AG09319 (cell line): ENCODE measurements at places on chromosomes 4 and X.

GRCh38 chrX:96684339-96685209 is at the start of gene DIAPH2:
DIAPH2 (plus strand) TSS chrX:96684842.
- no peak for DNase-seq

DNA sequence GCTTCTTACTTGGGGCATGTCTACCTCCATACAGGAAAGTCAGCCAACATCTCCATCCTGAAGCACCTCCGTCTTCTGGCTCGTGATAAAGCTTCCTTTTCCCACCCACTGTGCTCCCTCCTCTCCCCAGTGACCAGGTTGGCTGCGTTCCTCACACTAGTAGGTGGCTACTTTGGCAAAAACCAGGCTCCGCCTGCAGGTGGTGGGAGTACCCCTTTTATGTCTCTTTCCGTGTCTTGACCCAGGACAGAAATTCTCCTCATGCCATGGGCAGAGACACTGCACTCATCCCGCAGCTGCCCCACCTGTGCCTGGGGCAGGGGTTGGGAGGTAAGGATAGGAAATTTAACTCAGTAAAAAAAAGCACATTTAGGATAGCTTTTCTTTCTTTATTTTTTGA is 50.9 kb downstream of the ENPP6 start:
- DNase-seq: no peak

DNA sequence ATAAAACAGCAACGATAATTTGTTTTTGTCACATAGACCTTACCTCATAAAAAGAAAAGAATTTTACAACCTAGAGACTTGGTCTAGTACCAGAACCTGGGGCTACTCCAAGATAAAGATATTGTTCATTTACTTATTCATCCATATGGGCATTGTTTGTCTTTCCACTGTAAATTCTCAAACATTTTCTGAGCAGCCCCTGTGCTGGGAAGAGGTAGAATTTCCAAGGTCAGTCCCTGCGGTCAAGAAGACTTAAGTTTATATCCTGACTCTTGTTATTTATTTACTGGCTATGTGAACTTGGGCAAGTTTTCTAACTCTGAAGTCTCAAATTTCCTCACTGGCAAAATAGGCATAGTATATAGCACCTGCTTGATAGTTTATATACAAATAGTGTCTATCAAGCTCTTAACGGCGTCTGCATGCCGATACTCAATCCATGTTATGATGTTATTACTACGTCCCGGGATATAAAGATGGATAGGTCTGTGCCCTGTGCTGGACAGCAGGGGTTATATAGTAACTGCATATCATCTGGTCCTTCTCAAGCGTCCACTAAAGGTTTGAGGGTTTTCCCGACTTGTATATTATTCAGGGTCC is 222.1 kb upstream of the TAPT1 start:
- DNase-seq: no peak

- no peak for DNase-seq
Measured at GRCh38 chr4:153398713-153399112, 54.2 kb downstream of the MND1 start.

DNA sequence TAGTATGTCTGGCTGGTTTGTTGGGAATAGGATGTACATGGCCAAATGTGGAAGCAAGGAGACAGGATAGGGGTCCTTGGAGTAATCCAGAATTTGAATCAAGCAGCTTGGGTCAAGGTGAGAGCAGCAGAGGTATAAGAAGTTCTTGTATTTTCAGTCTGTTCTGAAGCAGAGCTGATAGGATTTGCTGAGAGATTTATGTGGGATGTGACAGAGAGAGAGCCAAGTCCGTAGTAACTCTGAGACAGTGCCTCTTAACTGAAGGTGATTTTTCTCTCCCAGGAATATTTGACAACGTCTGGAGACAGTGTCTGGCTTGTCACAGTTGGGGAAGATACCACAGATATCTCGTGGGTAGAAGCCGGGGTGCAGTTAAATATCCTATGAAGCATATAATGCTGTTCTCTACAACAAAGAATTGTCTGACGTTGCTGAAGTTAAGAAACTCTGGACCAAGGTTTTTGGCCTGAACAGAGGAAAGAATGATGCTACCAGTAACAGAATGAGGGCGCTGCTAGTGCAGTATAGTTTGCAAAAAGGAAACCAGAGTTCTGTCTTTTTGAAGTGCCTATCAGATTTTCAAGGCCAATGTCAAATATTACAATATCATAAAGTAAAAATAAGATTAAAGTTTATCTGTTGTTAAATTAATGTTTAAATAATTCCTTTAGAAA is 184.0 kb downstream of the ARHGAP24 start:
- DNase-seq: no peak

DNA sequence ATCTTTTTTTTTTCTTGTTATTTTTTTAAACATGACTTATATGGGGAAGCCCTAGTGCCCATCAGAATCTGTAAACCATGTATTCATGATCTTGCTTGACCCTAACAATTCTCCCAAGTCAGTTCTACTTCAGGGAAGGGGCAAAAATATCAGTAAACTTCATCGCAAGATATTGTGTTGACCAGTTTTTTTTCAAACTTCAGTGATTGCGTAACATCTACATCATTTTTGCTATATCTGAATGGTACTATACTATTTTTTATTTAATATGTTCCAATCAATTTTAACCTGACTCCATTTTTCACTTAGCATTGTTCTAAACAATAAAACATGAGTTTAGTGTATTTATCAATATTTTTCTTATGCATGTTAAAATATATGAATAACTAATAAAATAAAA is 221.2 kb downstream of the NKX6-1 start:
- no peak for DNase-seq

DNA sequence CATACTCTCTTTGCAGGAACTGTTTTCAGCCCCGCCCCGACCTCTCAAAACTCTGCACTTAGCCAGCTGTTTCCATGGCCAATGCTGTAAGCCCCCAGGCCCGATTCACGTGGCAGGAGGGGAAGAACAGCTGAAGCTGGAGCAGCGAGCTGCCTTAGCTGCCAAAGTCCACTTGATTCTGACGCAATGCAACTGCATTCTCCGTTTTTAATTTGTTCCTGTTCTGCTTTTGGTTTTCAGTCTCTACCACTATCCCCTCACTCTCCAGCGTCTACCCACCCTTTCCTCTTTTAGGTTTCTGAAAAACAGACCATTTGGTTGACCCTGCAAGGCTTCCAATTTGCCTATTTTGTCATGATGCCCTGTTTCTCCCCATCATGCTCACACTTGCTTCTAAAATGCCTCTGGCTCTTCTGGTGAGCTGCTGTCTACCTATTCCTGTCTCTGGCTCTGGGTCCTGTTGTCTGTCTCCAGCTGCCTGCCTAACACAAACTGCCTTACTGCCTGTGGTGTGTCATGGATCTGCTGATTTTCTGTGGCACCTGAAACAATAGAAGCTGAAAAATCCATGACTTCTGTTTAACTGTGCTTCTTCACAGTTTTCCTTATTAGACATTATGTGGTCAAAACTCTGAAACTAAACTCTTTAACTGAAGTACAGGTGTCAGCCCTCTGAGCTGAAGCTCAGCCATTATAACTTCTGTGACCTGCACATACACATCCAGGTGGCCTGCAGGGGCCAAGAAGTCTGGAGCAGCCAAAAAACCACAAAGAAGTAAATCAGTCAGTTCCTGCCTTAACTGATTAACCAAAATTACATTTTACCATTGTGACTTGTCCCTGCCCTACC is 160.5 kb upstream of the AGTR2 start:
- DNase-seq: no peak

- DNase-seq: no peak
Measured at GRCh38 chrX:119826399-119826959, 26.3 kb downstream of the UPF3B start.

DNA sequence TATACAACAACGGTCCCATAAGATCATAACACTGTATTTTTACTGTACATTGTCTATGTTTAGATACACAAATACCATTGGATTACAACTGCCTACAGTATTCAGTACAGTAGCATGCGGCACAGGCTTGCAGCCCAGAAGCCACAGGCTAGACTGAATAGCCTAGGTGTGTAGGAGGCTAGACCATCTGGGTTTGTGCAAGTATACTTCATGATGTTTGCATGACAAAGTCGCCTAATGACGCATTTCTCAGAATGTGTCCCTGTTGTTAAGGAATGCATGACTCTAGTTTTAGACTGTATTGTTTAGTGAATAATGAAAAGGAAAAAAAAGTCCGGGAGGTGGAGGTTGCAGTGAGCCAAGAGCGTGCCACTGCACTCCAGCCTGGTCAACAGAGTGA is 56.5 kb upstream of the C4orf50 start:
- DNase-seq: no peak

DNA sequence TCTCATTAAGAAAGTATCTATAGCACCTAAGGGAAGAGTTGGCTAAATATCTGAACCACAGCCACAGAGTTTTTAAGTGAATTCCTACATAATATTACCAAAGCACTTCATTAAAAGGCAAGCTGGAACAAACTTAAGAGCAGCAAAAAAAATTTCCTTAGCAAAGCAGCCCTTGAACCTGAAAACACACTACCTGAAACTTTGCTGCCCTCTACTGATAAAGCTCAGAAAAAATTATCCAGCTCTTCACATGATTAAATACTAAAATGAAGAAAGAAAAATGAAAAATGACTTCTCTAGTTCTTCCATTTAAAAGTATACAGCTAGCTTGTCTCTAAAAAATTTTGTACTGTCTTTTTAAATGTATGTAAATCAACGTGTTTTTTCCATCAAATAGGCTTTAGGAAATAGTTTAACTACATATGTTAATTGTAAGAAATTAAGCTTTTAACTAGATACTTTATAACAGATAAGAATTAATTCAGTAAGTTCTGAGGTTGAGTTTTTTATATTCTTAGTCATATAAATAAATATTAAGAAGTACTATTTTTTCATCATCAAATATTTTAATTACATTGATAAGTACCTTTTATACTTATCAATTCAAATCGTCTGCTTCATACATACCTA is 156.1 kb downstream of the STPG2 start:
- DNase-seq: no peak

DNA sequence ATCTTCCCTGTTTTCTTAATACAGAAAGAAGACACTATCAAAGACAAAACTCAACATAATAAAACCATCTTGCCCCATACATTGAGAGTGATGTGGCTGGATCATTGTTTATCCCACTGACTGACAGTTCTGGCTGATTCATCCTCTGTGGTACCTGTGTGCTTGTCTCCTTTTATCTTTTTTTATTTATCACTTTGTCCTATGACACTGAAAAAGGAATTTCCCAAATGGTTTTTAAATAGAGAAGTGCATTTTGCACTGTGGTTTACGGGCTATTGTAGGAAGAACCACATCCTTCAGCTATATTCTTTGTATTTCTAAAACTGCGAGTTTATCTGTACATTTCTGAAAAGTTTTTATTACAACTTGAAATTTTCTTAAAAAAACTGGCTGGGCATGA is 15.0 kb downstream of the TTC29 start:
- DNase-seq: no peak

DNA sequence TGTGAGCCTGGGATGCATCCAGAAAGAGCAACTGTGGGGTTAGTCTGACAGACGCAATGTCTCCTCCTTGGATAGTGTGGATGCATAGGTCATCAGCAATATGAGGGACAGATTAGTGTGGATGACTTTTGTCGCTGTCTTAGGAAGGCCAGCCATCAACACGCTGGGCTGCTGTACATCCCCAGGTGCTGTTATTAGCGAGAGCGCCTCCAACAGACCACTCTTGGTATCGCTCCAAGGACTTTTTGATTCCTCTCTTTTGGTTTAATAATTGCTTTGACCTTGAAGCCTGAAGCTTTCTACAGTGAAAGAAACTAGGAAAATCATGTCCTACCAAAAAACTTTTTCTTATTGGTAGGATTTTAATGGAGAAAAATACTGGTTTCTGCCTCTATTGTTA is 76.7 kb downstream of the TMEM131L start:
- DNase-seq: no peak

- DNase-seq: no peak
Measured at GRCh38 chrX:31209005-31209628, 137.3 kb upstream of the FTHL17 start.

DNA sequence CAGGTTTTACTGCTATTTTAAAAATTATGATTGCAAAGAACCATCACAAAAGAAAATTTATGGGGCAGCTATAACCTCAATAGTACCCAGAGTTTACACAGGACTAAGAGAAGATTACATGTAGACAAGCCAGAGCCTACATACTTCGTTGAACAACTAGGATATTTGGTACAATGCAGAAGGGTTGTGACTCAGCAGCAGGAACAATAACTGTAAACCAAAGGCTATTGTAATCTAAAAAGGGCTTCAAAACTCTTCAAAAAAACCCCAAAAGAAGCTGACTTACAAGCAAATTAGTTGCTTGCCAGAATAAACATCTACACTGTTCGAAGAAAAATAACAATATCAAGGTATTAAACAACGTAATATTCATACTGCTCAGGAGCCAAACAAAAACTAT is 618.0 kb downstream of the STPG2 start:
- DNase-seq: no peak

GRCh38 chrX:155959018-155959587 is 38.4 kb upstream of the IL9R start:
- DNase-seq: no peak

GRCh38 chr4:147777456-147778091 is 45.7 kb downstream of the ARHGAP10 start:
- no peak for DNase-seq

DNA sequence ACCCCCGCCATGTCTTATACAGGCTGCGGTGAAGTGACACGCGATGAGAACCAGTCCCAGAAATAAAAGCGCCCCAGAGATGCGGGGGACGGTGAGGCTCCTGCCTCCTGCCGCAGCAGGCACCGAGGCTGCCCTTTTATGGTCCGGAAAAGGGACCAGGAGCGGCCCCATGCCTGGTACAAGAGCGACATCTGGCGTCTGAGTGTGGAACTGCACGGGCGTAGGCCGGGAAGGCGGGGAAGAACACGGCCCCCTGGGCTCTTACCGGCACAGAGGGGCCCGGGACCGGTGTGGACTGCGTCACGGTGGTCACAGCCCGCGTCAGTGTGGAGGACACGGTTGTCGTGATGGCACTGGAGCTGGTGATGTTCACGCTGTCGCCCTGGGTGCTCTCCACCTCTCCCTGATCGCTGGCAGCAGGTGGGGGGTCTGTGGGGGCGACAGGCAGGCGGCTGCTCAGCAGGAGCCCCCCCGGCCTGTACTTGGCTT is 8.9 kb upstream of the RENBP start:
- DNase-seq: no peak

DNA sequence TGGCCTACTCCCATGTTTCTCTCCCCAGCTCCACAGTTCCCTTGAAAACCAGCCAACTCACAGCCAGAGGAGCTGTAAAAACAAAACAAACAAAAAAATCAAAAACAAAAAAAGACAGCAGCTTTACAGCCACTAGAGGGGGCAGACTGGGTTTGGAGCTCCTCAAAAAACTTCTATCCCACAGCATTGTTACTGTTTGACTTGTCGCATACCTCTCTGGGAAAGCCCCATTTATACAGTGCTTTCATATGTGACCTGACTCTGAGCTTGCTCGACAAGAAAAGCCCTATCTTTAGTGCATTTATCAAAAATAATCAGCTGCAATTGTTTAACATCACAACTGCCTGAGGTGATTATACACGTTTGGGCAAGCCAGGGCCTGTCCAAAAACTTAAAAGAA is 21.6 kb downstream of the TSPAN6 start:
- peak; percentile 12 for DNase-seq

- DNase-seq: no peak
Measured at GRCh38 chrX:47316276-47317025, 53.9 kb upstream of the ZNF157 start.
